ENCODE measurements at places on chromosomes 16 and 17. TPM values are rescaled to one million over a fixed set of nuclear protein-coding genes. Genes with fewer than 3 reads are reported as not detected.

Gene KRTAP4-3
- not detected for total RNA-seq

Gene SETD1A
- total RNA-seq, result 1.7 TPM

Gene NSMCE1
- 36.4 TPM for total RNA-seq

Gene TNS4
- total RNA-seq, result not detected

Gene CES5A
- not detected for total RNA-seq

Gene FBF1
- total RNA-seq, result 3.5 TPM

Gene SGSH
- total RNA-seq, result 16.8 TPM

Gene MPP3
- total RNA-seq, result 1.4 TPM

Gene CDYL2
- 19.8 TPM for total RNA-seq

Gene KRT34
- not detected for total RNA-seq

DNA sequence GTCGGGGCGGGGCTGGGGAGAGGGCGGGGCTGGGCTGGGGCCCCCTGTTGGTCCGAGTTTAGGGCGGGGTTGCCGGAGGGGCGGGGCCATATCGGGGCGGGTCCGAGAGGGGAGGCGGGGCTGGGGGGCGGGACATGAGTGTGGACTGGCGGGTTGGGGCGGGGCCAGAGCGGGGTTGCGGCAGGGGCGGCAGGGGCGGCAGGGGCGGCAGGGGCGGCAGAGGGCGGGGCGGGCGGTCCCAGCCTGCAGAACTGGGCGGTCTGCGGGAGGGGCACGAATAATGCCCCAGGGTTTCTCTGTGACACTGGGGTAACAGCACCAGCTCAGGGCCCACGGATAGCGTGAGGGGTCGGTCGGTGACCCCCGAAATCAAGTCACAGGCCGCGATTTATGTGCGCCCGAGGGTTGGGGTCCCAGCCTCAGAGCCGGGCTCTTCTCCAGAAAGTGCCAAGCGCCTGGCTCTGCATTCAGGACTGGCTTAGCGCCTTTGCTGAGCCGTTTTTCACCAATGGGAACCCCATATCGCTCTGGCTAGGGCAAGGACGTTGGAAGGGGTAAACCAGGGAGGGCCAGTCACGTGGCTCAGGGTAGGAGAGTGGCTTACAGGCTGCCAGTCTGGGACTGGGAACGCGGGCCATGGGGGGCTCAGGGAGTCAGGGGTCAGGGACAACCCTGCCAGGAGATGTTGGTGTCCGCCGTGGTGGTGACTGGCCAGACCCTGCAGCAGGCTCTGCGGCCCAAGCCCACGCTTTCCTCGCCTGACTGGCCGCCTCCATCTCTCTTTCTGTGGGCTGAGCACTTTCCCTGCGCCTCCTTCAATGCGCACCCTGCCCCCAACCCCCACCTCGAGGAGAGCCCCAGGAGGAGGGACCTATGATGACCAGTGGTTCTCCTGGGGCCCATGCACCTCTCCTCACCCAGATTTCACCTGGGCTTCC, 1.2 kb upstream of the METTL26 start:
- DNase-seq, result peak; percentile 66

DNA sequence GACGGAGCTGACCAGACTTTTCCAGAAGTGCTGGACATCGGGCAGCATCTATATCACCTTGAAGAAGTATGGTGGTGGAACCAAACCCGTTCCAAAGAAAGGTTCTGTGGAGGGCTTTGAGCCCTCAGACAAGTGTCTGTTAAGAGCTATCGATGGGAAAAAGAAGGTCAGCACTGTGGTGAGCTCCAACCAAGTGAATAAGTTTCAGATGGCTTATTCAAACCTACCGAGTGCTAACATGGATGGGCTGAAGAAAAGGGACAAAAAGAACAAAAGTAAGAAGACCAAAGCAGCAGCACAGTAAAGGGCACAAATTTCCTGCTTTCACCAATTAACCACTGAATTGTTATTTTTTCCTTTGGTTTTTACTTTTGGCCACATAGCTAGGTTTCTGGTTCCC, 6.9 kb downstream of the KAT7 start:
- DNase-seq, result no peak

GRCh38 chr16:627454-628239, 3.1 kb upstream of the WFIKKN1 start:
- no peak for DNase-seq

GRCh38 chr17:39753514-39754160, 15.9 kb downstream of the GRB7 start:
- no peak for DNase-seq

DNA sequence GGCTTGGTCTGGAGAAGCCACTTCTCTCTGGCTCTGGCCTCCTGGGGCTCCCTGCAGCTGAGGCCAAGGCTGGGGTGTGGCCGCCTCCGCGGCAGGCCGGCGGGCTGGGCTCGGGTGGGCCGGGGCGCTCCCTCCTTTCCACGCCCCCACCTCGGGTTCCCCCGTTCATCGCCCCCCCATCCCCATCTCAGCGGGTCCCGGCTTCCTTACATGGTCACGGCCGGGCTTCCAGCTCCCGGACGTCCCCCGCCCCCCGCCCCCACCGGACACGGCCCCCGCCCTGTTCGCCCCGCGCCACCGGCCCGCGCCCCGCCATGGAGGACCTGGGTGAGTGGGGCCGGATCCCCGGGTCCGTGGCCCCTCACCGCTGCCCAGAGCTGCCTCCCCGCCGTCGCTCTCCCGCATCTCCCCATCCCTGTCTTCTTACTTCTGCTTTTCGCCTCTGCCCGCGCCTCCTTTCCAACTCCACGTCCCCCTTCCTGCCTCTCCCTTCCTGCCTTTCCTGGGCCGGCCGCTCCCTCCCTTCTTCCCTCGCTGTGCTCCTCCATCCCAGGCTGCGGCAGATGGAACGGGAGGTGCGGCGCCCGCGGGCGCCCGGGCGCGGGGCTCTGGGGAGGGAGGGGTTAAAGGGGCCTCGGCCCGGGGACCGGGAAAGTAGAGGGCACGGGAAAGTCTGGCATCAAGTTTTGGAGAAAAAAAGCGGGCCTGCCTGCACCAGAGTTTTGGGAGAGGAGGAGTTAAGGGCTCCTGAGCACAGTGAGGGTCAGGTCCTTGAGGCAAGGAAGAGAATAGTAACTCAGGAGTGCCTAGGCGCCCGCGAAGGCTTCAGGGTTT, at the start of gene TGFB1I1:
Gene TGFB1I1, plus strand, starts transcription at position 278 of the 834 bp plus-strand sequence. Its CDS starts 37 bp downstream, at position 315.
- no peak for DNase-seq

- peak; percentile 38 for DNase-seq
Observed at GRCh38 chr16:87681981-87682570, 79.8 kb downstream of the JPH3 start.

DNA sequence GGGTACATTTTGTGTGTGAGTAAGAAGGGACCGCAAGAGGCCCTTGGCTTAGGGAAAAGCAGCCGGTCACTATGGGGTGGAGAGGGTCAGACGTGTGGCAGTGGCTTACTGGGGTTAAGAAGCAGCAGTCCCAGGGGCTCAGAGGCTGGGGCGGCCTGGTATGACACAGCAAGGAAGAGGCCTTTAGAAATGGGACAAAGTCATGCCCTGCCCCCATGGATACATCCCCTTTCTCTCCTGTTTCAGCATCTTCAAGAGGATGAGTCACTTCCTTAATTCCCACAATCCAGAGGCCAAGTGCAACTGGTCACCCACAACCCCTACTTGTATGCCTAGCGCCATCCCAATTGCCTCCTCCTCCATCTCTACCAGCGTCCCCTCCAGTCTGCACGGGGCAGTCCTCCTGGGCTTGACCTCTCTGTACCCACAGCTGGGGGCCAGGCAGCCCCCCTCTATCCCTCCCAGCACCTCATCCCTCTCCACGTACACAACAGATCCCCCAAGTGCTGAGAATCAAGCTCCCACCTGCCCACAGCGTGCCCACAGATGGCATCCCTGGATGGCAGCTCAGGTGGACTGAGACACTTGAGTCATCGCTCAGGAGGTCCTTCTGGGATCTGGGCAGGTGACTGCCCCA, 6.9 kb upstream of the EFTUD2 start:
- no peak for DNase-seq

DNA sequence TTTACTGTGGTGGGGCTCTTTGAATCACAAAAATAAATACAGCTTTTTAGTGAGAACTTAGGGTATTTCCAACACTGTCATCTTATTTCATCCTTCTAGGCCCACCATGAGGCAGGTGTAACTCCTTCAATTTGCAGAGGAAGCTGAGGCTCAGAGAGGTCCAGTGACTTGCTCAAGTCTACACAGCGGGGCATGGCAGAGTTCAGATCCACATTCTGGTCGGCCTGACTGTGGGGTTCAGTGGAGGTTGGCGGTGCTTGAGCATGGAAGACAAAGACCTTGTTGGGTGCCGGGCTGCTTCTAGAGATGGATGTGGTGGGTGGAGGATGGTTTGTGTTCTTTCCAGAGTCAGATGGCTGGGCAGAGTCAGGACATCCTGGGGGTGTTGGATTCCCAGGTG, 39.8 kb downstream of the PLCG2 start:
- no peak for DNase-seq

GRCh38 chr17:41792845-41793783, 6.6 kb upstream of the JUP start:
- DNase-seq, result peak; percentile 81

DNA sequence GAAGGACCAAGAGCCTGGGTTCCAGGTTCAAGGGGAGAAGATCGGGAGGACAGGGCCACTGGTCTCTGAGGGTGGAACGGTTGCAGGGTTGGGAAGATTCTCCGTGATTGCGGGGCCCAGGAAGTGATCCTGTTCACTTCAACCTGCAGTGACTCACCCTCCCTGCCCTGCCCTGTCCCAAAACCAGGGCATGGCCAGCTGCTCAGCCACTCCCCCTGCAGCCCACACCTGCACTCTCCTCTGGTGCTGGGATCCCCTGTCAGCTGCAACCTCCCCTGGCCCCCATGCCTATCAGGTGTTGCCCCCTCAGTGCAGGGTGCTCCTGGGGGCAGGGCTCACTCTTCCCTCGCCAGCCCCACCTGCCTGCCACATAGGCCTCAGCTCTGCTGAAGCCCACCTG, 1.1 kb downstream of the RUNDC3A start:
- no peak for DNase-seq

DNA sequence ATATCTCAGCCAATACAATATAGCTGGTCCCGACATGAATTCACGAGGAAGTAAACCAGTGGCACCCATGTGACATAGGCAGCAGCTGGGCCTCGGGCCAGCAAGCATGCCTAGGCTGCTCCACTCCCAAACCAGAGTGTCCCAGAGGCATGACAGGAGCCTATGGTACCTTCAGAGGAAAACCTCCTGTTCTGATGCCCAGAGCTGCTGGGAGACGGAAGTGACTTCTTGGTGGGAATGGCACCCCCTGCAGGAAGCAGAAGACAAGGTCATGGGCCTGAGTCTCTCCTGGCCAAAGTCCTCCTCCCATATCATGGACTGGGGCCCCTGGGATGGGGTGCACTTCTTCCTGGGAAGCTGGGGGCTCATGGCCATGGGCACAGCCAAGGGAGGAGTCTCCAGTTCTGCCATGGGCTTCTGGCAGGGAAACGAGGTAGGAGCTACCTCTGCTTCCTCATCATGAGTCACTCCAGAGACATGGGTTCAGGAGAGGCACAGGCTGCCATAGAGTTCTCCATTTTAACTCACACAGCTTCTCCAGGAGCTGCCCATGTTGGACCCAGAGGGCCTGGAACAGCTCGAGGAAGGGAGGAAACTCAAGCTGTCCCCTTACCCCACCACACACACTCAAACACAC, 13.4 kb downstream of the FBF1 start:
- peak; percentile 30 for DNase-seq

DNA sequence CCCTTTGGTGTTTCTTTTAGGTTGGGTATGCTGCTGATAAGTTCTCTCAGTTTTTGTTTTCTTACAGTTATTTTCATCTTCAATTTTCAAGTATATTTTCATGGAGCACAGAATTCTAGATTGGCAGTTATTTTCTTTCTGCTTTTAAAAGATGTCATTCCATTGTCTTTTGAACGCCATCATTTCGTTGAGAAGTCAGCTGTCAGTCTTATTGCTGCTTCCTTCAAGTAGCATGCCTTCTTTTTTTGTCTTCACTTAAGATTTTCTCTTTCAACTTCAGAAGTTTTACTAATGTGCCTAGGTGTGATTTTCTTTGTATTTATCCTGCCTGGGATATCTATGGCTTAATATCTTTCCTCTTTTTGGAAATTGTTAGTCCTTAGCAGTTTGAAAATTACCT, 262.2 kb upstream of the PMFBP1 start:
- peak; percentile 46 for DNase-seq

DNA sequence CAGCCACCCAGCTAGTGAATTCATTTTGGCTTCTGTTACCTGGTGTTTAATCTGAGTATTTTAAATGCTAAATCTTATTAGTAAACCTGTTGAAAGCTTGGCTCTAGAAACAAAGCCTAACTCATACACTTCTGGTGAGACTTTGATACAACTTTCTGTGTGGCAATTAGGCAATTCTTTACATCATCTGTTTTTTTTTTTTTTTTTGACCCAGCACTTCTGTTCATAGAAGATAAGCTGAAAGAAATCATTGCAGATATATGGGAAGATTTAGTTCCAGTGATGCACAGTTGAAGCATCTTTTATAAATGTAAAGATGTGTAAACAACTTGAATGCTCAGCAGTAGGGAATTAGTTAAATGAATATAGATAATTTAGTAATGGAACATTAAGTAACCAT, 21.7 kb upstream of the ABCC11 start:
- no peak for DNase-seq
